ENCODE measurements at places on chromosomes 2 and 18.

- DNase-seq, result no peak
Observed at GRCh38 chr2:237171396-237171795, 85.7 kb downstream of the COPS8 start.

DNA sequence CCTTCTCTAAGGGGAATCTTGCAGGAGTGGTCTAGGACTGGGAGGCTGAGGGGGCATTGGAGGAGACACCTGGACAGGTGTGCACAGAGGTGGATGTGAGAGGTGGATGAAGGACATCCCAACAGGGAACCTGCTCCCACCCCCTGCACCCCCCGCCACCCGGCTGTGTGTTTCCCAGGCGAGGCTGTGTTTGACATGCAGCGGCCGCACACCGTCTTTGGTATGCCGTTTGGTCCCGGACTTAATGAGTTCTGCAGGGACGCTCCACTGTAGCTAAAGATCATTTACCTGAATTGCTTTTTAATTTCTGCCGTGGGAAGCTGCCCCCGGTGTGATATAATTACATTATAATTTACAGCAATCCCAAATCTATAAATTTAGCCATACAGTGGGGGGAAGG lies 87.3 kb downstream of the GLI2 start:
- no peak for DNase-seq

- DNase-seq, result no peak
Observed at GRCh38 chr2:128474962-128475361, 156.3 kb upstream of the HS6ST1 start.

DNA sequence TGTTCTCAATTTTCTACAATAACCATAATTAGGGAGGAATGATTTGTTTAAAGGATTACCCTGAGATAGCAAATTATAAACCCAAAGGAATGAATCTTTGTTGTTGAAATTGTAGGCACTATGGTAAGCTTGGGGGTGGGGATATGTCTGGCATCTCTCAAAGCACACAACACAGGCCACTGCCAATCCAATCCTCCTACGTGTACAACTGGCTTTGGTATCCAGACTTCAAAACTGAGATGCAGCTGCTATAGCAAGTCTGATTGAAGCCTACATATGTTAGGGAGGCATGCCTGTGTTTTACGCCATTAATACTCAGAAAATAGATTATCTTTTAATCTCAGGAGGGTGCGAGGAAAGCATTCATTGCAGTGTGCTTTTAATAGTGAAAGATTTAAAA lies 5.9 kb upstream of the NCOA1 start:
- DNase-seq, result no peak

DNA sequence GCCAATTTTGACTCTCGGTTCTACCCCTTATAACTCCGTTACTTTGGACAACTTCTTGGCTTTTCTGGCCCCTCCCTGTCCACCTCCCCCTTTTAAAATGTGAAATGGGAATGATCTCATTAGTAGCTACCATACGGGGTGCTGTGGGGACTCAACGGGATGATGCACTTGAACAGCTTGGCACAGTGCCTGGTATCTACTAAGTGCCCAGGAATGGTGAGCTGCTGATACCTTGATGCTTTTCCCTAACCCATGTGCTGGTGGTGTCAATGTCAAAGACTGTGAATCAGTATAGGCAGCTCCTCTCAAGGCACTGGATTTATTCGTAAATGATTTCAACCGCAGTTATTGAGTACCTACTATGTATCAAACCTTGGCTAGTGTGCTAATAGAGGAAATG lies 204.2 kb downstream of the LOXHD1 start:
- no peak for DNase-seq

DNA sequence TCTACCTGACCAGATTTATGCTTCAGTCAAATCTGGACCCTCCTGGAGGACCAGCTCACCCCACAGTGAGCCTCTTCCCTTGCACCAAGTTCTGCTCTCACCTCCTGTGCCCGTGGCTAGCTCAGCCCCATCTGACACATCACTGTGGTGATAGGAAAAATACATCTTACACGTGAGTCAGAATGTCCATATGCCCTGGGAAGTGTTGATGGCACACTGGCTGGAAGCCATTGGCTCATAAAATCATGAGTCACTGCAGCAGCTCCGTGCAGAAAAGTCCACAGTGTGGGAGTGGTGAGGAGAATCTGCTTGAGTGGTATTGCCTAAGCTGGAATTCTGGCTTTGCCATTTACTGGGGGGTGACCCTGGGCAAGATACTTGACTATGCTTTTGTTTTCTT lies 42.6 kb upstream of the RAPGEF4 start:
- DNase-seq, result peak; percentile 31

- DNase-seq, result no peak
Observed at GRCh38 chr2:134558208-134558830, 160.5 kb downstream of the TMEM163 start.

GRCh38 chr18:60684843-60685513 lies 312.4 kb upstream of the MC4R start:
- no peak for DNase-seq

- no peak for DNase-seq
Observed at GRCh38 chr2:158101384-158101926, at the start of gene UPP2. Gene UPP2 (plus strand): TSS chr2:158101876. CDS start chr2:158102064, 188 bp downstream.

- no peak for DNase-seq
Observed at GRCh38 chr2:104582471-104582870, 271.4 kb upstream of the POU3F3 start.

DNA sequence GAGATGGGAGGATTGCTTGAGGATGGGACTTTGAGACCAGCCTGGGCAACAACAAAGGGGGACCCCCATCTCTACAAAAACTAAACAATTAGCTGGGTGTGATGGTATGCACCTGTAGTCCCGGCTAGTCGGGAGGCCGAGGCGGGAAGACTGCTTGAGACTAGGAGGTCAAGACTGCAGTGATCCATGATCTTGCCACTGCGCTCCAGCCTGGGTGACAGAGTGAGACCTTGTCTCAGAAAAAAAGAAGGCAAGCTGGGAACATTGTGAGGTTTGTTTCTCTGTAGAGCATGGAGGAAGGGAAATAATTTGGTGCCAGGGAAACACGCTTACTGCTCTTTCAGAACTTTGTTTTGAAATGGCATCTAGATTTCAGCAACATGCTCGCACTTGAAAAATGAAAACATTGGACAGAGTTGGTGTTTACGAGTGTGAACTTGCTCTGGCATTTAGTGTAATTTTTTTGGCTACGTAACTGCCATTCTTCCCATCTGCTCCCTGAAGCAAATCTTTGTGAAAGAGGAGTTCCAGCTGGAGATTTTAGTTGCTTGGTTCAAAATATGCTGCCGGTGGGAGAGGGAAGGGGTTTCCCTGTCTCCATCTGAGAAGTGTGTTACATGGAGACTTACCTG lies 125.6 kb upstream of the DLX2 start:
- DNase-seq, result no peak

DNA sequence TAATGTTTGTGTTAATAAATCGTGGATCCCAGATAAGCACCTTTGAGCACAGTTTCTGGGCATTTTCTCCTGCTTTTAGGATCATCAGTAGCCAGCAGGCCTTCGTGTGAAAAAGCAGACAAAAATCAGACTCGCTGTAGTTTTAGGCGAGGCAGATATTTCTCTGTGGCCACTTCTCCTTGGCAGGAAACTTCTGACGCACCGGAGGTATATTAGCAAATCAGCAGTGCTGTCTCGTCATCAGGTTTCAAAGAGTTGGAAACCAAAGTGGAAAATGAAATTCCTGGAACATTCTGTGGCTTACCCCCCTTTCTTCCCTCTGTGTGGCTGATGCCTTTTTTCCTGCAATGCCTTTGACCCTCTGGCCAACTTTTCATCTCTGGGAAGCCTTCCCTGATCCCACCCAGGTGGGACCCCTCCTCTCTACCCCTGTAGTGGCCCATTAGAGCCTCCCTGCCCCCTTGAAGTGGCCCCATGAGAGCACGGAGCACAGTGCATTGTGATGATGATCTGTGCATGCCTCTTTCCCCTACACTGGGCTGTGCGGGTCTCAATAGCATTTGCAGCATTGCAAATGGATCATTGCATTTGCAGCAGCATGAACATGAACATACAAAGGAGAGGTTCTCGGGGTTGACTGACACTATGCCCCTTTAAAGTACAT lies 93.3 kb downstream of the RNF144A start:
- no peak for DNase-seq

GRCh38 chr18:73296686-73297085 lies 428.9 kb upstream of the NETO1 start:
- DNase-seq, result no peak

DNA sequence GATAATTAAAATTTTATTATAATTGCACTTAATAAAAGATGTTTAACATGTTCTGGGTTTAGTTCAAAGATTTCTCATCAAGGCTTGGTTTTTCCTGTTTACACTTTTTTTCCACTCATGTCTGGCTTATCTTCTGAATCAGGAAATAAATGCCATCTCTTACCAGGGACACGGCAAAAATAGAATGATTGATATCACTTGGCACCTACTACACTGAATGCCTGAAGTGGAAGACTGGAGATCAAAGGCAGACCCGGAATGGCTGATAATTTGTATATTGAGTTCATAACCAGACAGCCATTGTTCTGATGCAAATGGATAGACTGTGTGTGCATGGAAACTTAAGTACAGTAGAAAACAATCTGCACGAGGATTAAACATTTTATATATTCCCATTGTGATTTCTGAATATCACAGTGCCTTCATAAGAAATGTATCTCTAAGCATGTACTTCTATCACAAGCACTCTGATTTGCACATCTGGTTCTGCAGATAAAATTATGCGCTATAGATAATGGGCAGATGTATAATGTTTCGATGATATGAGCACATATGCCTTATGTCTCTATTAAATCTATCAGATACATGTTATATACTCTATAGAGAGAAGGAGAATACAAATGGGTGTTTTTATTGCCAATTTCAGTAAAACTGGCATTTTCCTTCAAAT lies 304.8 kb downstream of the RND3 start:
- no peak for DNase-seq

- DNase-seq, result no peak
Observed at GRCh38 chr18:37272226-37272625, 293.4 kb downstream of the CELF4 start.

DNA sequence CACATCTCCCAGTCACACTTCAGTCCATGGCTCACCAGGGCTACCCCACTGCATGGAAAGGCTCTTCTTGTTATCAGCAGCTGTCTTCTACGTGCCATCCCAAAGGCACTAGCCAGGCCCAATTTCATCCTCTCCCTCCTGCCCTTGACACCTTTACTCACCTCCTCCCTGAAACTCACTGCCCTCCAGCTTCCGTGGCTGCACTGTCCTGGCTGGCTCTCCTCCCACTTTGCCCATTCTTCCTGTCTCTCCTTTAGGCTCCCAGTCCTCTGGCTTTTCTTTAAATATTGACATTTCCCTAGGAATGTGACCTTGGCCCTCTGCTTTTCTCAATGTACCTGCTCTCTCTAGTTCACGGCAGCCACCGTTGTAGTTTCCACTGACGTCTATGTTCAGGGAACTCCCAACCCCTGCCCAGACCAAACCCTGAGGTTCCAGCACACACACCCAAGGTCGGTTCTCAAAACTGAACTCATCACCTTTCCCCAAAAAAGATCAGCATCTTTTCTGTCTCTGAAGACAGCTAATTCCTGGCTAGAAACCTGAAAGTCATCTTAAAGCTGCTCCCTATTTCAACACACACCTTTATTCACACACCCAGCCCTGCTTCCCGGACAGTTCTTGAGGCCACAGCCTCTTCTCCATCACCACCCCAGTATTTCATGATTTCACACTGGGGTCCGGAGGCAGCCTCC lies 36.7 kb downstream of the WDFY1 start:
- no peak for DNase-seq

GRCh38 chr2:168165397-168165796 lies 82.0 kb downstream of the STK39 start:
- no peak for DNase-seq

GRCh38 chr2:74530239-74531187 lies 780 bp downstream of the HTRA2 start:
- DNase-seq, result peak; percentile 40

DNA sequence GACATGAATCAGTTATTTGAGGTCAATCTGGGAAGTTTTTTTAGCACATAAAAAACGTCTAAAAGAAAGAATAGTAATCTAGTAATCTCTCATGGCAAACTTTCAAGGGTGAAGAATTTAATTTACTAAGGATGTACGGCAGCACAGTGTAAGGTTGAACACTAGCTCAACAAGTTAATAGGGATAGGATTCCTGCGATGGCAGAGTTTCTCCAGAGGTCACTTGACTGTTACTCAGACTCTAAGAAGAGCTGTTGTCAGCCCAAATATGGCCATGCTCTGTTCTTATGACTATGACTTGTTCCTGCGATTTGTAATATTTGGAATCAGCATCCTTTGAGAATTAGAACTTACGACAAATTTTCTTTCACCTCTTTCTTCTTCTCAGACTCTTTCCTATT lies 553.3 kb upstream of the TNP1 start:
- no peak for DNase-seq

DNA sequence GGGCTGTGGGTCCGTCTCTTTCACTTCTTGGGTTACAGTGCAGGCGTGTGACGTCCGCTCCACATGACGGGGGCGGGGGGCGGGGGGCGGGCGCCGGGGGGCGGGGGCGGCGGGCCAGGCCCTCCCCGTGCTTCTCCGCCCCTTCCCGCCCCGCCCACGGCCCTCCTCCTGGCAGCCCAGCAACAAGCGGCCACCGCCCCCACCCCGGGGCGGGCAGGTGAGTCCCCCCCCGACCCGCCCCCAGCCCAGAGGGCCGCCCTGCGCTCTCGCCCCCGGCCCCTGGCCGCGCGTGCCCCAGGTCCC lies 3.6 kb downstream of the ZNF516 start:
- DNase-seq, result no peak

GRCh38 chr18:9434122-9434701 lies 41.1 kb upstream of the RALBP1 start:
- no peak for DNase-seq
